Calu3 (cell line): ENCODE measurements at places on chromosomes 5 and 9. TPM values are rescaled to one million over a fixed set of nuclear protein-coding genes. Genes with fewer than 3 reads are reported as not detected.

- no peak for DNase-seq
These were observed 60.8 kb upstream of the RNU6ATAC start for GRCh38 chr9:134225186-134225585.

- no peak for DNase-seq
These were observed 388.5 kb downstream of the PSAT1 start for GRCh38 chr9:78685471-78685870.

Gene FBP2
- not detected in 2 replicates for total RNA-seq

DNA sequence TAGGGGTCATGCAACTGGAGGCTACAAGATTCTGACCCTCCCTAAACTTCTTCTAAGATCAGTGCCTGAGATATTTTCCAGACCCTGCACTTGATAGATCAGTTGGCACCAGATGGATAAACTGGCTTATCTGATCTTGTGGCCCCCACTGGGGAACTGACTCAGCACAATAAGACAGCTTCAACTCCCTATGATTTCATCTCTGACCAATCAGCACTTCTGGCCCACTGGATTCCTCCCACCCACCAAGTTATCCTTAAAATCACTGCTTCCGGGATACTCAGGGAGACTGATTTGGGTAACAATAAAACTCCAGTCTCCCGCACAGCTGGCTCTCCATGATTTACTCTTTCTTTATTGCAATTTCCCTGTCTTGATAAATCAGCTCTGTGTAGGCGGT, 2180.4 kb upstream of the WWC1 start:
- DNase-seq: no peak

Gene C7
- total RNA-seq: not detected in 2 replicates

- DNase-seq: no peak
These were observed 62.8 kb downstream of the SPATA31C2 start for GRCh38 chr9:88075506-88075905.

Gene PCDHGB2
- total RNA-seq: 0.34 and 0.38 TPM in 2 replicates

Gene PCDHA13
- total RNA-seq: 2.0 and 2.3 TPM in 2 replicates

DNA sequence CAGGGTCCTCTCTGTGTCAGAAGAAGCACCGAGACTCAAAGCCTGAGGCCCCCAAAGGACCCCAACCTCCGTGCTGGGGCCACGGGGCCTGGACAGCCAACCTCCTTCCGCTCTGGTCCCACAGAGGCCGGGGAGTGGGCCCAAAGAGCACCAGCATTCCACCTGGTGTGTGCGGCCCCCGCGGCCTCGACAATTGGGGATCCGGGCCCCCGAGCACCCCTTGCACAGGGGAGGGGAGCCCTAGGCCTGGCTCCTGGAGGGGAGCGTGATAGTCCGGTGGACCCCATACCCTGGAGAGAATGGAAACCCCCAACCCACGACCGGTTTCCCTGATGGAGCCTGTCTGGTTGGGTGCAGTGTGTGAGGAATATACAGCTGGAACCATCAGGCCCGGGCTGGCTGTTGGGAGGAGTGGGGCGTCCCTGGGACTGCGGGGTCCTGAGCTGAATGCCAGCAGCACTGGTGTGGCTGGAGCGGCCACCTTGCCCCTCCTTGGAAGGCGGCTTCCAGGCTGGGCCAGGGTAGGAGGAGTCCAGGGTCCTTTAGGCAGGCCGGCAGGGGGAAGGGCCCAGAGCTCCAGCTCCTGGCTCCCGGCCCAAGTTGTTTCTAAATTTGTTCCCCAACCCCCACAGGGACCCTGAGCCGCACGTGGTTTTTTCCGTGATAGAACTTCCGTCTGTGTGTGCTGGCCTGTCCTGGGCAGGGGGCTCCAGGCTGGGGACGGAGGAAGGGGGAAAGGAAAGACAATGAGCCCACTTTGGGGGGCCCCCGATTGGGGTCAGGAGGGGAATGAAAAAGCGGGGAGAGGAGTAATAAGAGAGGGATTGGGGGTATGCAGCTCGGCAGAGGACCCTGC, 825 bp upstream of the TOR4A start:
- DNase-seq: peak; percentile 70

- DNase-seq: no peak
These were observed 20.9 kb upstream of the GZMA start for GRCh38 chr5:55081541-55081940.

Gene TAF1L
- total RNA-seq: not detected in 2 replicates

Gene FCHO2
- total RNA-seq: 36.5 and 40.9 TPM in 2 replicates

DNA sequence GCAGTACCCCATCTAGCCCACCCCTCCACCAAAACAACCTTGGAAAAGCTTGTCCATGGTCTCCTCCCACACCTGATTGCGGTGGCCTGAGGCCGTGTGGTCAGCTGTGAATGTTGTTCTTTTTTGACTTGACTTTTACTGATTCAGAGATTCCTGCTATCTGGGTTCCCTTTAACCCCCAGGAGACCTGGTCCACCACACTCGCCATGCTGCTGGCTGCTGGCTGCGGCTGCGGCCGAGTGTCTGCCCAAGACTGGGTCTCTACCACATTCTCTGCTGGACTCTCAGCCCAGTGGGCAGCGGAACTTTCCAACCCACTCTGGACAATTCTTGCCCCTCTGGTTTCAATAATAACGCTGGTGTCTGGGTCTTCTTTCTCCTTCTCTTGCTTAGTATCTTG, 28.4 kb downstream of the FGF1 start:
- DNase-seq: no peak

- DNase-seq: no peak
These were observed 5.8 kb upstream of the LNPEP start for GRCh38 chr5:96930058-96930457.

DNA sequence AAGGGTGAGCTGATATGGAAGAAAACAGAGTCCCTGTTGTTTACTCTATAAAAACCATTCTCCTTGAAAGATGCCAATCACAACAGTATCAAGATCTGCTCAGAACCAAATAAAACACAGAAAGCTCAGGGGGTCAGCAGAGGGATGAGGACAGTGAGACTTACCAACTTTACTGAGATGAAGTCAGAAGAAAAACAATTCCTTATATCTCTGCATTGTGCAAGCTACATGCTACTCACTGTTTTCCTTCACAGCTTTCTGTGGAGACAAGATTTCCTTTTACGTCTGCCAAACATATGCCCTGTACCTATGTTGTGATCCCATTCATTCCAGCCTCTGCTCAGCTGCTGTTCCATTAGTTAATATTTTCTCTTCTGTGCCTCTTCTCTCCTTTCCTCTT, 185.6 kb downstream of the TSSK1B start:
- no peak for DNase-seq

DNA sequence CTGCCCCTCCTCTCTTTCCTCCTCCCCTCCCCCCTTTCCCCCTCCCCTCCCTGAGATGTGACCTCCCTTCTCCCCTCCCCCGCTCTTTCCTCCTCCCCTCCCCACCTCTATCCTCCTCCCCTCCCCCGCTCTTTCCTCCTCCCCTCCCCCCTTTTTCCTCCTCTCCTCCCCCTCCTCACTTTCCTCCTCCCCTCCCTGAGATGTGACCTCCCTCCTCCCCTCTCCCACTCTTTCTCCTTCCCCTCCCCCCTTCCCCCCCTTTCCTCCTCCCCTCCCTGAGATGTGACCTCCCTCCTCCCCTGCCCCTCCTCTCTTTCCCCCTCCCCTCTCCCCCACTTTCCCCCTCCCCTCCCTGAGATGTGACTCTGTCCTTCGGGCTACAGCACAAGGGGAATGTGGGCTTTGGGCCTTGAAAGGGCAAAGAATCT, 169.8 kb downstream of the COL23A1 start:
- no peak for DNase-seq

DNA sequence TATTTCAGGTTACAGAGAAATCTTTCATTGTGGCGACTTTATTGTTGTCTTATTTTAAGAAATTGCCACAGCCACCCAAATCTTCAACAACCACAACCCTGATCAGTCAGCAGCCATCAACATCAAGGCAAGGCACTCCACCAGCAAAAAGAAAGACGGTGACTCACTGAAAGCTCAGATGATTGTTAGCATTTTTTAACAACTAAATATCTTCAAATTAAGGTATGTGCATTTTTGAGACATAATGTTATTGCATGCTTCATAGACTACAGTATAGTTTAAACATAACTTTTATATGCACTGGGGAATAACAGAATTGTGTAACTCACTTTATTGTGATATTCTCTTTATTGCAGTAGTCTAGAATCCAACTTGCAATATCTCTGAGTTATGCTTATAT, 263.4 kb downstream of the TMEM232 start:
- DNase-seq: no peak

Gene SELENOP
- 2.0 and 4.9 TPM in 2 replicates for total RNA-seq

DNA sequence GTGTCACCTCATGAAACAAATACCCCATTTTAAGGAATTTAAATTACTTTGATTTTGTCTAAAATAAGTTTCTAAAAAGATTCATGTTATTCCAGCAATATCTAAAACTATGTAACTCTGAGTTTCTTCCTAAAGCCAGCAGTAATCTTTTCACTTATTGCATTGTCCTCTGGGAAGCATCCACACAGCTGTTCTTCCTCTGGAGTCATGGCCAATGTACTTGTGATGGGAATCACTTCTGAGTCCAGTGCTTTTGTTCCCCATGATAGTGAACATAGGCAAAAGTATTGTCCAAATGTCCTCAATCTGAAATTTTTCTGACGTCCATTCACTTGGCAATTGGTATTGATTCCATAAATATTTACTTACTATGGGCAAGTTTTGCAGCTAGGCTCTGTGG, 125.0 kb downstream of the STARD4 start:
- no peak for DNase-seq

- DNase-seq: no peak
These were observed 28.2 kb downstream of the DCAF12 start for GRCh38 chr9:34098307-34098706.

DNA sequence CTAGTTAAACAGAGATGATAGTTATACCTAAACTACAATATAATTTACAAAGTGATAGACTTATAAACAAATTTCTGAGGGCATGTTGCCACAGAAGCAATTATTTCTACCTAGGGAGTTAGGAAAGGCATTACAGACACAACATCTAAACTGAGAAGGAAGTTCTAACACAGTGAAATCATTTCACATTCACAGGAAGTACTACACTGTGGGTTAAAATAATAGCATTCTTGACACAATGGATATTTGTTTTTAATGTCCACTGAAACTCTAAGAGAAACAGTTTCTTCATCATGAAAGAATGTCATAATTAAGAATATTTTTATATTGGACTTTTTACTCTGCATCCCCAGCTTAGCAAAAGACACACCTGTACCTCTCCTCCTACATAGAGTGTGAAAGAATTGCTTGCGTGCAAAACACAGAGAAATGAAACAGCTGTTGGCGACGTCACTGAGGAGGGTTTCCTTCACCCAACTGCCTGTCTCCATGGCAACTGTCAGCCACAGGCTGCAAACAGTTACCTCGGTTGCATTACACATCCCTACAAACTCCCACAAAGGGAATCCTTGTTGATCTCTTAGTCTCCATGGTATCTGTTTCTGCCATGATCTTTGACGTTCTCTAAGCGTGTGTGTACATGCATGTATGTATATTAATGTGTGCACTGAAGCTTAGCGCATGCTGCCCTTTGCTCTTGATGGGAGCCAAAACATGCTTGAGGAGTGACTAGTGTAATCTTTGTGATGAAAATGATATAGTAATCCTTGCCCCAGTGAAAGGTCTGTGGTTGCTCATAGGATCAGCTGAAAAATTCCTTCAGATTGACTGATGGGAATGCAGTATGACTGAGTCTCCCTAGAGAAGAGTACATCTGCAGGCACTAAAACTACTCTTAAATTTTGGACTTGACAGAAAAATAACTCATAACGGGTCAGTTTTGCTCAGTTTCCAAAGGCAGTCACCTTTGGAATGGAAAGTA, 168.5 kb downstream of the ACTL7B start:
- peak; percentile 8 for DNase-seq

Gene BSPRY
- 14.5 and 17.4 TPM in 2 replicates for total RNA-seq

- no peak for DNase-seq
These were observed 41.2 kb upstream of the IPPK start for GRCh38 chr9:92711146-92711545.

DNA sequence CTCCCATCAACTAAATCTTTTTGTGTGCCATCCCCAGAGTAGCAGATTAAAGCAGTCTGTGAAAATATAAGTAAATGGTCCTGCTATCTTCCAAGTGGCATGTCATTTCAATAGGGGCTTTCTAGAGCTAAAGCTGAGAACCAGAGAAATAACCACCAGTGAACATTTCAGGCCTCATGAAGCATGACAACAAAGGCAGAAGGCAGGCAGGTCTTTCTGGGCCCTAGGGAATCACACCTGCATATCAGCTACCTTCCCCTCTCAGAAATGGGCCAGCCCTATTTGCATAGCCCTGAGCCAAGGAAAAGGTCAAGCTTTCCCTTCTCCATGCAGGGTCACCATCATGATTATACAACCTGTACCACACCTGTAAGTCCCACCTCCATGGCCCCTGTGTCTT, 205.3 kb downstream of the DEPDC1B start:
- DNase-seq: no peak

- peak; percentile 24 for DNase-seq
These were observed 113.0 kb downstream of the RPS23 start for GRCh38 chr5:82164977-82165713.

- DNase-seq: peak; percentile 45
These were observed 151.9 kb downstream of the MACROH2A1 start for GRCh38 chr5:135246923-135247795.

DNA sequence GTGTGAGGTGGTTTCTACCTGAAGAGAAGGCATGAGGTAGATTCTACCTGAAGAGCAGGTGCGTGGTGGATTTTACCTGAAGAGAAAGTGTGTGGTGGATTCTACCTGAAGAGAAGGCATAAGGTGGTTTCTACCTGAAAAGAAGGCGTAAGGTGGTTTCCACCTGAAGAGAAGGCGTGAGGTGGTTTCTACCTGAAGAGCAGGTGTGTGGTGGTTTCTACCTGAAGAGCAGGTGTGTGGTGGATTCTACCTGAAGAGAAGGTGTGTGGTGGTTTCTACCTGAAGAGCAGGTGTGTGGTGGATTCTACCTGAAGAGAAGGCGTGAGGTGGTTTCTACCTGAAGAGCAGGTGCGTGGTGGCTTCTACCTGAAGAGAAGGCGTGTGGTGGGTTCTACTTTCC, 192.8 kb downstream of the MED10 start:
- no peak for DNase-seq

Gene C5orf15
- total RNA-seq: 104 TPM in 2 replicates

Gene SPATA6L
- total RNA-seq: 5.7 and 7.1 TPM in 2 replicates

GRCh38 chr5:154526231-154527226, 48.5 kb upstream of the HAND1 start:
- no peak for DNase-seq

Gene CNTNAP3B
- total RNA-seq: 24.8 and 35.5 TPM in 2 replicates

DNA sequence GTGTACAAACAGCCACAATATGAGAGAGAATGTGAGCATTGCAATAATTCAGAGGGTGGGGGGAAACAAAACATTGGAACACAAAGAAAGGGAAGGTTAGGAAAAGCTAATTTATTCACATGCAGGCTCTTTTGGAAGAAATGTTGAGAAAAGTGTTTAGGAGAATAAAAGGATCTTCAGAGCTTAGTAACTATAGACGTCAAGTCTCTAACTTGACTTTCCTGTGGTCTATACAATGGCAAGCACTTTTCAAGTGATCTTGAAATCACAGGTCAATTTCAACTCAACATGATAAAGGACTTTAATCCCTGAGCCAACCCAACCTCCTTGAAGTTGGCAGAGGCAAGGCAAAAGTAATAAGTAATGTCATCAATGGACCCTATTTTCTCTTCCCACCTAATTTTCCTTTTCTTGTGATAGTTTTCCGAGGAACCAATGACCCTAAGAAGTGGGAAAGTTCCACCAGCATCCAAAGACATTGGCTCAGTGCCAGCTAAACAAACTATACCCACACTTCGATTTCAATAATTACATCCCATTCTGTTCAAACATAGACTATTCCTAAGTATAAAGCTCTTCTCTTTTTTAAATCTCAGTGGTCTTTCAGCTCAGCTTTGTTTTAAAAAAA, 23.7 kb downstream of the RFK start:
- DNase-seq: no peak

GRCh38 chr9:35517131-35517530, 27.2 kb downstream of the RUSC2 start:
- DNase-seq: no peak

- DNase-seq: no peak
These were observed 26.9 kb upstream of the PLIN2 start for GRCh38 chr9:19154135-19154612.
